ENCODE measurements at places on chromosomes 11 and 22.

GRCh38 chr11:135073870-135074269 is 661.8 kb upstream of the B3GAT1 start:
- H3K27me3 ChIP-seq, result no peaks in the 10 kb centered on the region
- no peak overlapping the region for H3K4me3 ChIP-seq
- H3K36me3 ChIP-seq, result no peaks in the 10 kb centered on the region

- no peaks in the 10 kb centered on the region for H3K36me3 ChIP-seq
- no peak overlapping the region for H3K4me3 ChIP-seq
- peak; percentile 60 for DNase-seq
- no peak overlapping the region for H3K27ac ChIP-seq
- peaks cover 6% of the 10 kb centered on the region for H3K4me1 ChIP-seq
These were observed 1458.6 kb downstream of the BRD1 start for GRCh38 chr22:48368975-48369525.

DNA sequence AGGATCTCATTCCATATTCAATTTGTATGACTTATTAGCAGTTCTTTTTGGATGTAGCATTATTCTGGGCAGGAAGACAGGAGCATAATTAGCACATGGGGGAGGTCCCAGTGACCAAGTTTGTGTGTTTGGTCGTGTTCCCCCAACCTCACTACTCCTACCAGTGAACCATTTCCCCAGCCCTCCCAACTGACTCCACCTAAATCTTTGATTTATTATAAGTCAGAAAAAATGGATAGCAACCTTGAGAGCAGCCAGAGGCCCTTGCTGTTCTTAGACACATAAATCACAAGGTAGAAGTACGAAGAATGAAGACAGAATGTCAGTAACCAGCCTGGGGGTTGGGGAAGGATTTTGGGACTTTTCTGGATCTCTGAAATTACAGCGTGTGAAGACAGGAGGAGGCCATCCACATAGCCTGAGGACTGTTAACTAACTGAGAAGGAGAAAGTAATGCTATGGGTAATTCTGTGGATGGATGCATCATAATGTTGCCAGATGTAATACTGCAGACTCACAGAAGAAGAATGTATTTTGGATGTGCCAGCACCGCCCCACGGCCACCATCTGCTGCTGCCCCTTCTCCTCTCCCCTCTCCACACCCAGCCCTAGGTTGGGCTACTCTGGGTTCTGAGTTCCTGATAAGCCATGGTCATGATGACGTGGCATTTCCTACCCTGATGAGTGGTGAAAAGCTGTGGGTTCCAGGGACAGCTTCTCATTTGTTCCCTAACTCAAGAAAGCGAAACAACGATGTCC is 124.3 kb upstream of the TTC12 start:
- H3K4me1 ChIP-seq, result peaks cover 60% of the 10 kb centered on the region
- no peaks in the 10 kb centered on the region for H3K27me3 ChIP-seq
- no peak overlapping the region for H3K4me3 ChIP-seq
- no peak for DNase-seq
- no peaks in the 10 kb centered on the region for H3K36me3 ChIP-seq

DNA sequence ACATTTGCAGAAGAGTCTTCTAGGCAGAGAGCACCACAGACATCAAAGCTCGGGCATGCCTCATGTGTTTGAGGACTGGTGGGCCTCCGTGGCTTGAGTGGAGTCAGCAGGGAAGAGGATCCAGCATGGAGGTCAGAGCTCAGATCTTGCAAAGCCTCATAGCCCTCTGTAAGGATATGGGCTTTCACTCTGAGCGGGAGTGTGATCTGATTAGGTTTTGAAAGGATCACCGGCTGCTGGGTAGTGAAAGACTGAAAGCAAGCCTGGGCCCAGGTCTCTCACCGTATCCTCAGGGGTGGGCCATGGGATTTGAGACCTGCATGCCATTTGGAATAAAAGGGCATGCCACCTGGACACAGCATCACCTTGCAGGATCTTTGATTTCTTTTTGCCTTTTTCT is 112.7 kb downstream of the TEAD1 start:
- no peaks in the 10 kb centered on the region for H3K27me3 ChIP-seq
- no peaks in the 10 kb centered on the region for H3K4me1 ChIP-seq
- no peaks in the 10 kb centered on the region for H3K36me3 ChIP-seq
- no peak overlapping the region for H3K4me3 ChIP-seq

DNA sequence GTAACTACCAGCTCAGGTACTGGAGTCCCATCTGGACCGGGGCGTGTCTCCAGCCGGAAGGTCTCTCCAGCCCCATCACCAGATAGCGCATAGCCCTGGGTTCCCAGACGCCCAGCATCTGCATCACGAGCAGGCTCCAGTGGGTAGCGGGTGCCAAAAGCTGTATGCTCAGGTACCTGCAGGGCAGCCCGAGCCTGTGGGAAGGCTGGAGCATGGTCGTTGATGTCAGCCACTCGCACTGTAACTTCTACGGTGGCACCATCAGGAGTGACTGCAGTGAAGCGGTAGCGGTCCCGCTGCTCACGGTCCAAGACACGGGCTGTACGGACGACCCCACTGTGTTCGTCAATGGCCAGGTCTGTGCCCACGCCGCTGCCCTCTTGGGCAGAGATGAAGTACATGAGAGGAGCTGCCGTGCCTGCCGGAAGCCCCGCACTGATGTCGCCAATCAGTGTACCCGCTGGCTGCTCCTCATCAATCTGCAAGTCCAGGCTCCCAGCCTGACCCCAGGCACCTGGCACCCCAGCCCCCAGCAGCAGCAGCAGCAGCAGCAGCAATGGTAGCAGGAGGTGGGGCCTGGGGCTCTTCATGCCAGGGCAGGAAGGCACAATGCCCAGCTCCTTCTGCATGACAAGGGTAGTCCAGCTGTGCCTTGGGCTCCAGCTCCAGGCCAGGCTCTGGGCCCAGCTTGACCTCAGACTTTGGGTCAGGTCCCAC is 14.5 kb downstream of the DCHS1 start:
- H3K27ac ChIP-seq, result no peak overlapping the region
- DNase-seq, result no peak
- no peak overlapping the region for H3K4me3 ChIP-seq
- peaks cover 39% of the 10 kb centered on the region for H3K4me1 ChIP-seq

DNA sequence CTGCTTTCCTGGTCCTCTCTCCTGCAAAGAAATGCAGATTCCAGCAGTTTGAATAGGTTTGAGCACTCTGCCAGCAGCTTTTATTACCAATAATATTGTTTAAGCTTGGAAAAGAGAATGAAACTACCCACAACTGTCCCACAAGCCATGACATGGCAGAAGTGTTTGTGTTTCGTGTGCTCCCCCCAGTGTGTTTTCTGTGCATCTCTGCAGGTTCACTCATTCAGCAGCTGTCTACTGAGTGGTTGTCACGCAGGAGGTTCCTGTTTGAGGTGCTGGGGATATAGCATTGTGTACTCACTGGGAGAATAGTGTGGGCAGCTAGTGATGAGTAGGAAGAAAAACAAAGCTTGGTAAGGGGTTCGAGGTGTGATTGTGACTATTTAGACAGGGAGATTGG is 55.3 kb upstream of the SUSD2 start:
- no peaks in the 10 kb centered on the region for H3K36me3 ChIP-seq
- no peaks in the 10 kb centered on the region for H3K4me1 ChIP-seq
- no peak overlapping the region for H3K27ac ChIP-seq
- H3K4me3 ChIP-seq, result no peak overlapping the region

- H3K4me1 ChIP-seq, result no peaks in the 10 kb centered on the region
- no peak overlapping the region for H3K4me3 ChIP-seq
- H3K36me3 ChIP-seq, result no peaks in the 10 kb centered on the region
- DNase-seq, result no peak
These were observed 55.0 kb upstream of the ZBTB44 start for GRCh38 chr11:130369713-130370112.

- no peaks in the 10 kb centered on the region for H3K27me3 ChIP-seq
- no peak overlapping the region for H3K27ac ChIP-seq
- no peaks in the 10 kb centered on the region for H3K36me3 ChIP-seq
- H3K4me1 ChIP-seq, result no peaks in the 10 kb centered on the region
- H3K4me3 ChIP-seq, result no peak overlapping the region
- no peak for DNase-seq
These were observed 132.6 kb downstream of the MIAT start for GRCh38 chr22:26789951-26790350.

DNA sequence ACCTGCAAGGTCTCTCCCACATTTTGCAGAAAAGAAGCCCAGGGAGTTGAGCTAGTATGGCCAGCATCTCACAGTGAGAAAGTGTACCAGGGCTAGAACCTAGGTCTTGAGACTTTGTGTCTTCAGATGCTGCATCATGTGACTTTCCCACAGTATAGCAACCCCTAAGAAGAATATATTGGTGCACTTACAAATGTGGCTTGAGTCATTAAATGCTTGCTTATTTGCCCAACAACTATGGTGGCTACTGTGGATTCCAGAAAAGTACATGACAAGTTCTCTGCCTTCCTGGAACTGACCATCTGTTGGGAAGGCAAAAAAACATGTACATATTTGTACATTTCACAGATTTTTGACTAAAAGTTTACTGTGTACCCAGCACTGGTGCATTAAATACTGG is 55.0 kb downstream of the POLD3 start:
- no peak for DNase-seq
- H3K36me3 ChIP-seq, result no peaks in the 10 kb centered on the region
- H3K27me3 ChIP-seq, result no peaks in the 10 kb centered on the region

DNA sequence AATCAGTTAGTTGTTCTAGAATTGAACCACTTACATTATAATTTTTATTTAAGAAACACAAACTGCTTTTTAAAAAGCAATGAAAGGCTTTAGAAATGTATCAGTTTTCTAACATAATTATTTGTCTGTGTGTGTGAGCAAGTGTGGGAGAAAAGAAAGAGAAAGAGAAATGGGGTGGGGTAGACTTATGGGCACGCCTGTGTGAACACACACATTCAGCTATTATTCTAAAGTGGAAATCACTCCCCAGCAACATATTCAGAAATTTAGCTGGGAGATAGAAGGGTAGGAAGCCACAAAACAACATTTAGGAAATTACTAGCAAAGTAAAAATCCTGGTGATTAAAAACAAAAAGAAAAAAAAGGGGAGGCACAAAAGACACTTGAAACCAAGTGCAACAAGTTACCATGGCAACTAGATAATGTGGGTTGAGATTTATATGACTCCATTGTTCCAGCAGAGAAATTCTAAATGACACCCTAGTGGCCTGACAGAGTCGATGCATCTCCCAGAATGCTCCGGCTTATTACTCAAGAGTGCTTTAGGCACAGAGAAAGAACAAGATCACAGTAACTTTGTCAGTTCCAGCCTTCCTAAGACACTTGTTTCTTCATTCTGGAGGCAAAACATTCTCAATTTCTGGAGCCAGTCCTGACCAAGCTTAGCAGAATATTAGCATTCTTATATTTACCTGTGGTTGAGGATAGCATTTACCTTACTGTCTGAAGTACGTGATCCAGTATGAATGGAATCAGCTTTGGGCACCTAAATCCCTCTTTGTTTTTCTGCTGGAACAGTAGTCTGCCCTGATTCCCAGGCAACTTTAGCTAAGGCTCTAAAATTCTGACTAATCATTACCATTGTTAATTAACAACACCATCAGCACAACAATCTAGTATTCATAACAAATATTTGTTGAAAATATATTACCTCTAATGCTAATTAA is 444.4 kb downstream of the DLG2 start:
- H3K27ac ChIP-seq, result no peak overlapping the region
- H3K36me3 ChIP-seq, result no peaks in the 10 kb centered on the region
- DNase-seq, result no peak
- H3K27me3 ChIP-seq, result no peaks in the 10 kb centered on the region
- H3K4me3 ChIP-seq, result no peak overlapping the region

GRCh38 chr11:19116276-19116970 is 545 bp upstream of the ZDHHC13 start:
- peak overlapping the region; percentile 82 for H3K4me3 ChIP-seq
- DNase-seq, result no peak
- H3K27me3 ChIP-seq, result no peaks in the 10 kb centered on the region
- H3K36me3 ChIP-seq, result no peaks in the 10 kb centered on the region
- peak overlapping the region; percentile 75 for H3K27ac ChIP-seq

- H3K4me3 ChIP-seq, result no peak overlapping the region
- no peaks in the 10 kb centered on the region for H3K36me3 ChIP-seq
- H3K4me1 ChIP-seq, result no peaks in the 10 kb centered on the region
These were observed 5.5 kb upstream of the TMPRSS6 start for GRCh38 chr22:37115032-37115431.

DNA sequence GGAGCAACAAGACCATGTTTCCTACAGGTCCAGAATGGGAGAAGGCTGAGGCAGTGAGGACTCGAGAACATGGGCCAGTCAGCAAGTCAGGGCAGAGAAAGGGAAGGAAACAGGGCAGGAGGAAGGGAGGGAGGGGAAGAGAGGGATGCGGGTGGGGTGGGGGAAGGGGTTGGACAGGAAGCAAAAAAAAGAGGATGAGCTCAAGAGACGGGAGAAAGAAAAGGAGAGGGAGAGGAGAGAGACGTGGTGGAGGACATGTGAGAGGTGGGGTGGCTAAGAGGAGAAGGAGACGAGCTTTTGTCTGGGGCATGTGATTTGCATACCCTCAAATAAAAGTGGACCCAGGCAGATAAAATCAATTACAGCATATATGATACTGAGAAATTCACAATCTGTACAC is 389.5 kb upstream of the B3GAT1 start:
- H3K4me3 ChIP-seq, result no peak overlapping the region
- no peak for DNase-seq
- H3K36me3 ChIP-seq, result no peaks in the 10 kb centered on the region
- H3K27me3 ChIP-seq, result no peaks in the 10 kb centered on the region

GRCh38 chr11:48167380-48167779 is 49.2 kb upstream of the OR4B1 start:
- no peaks in the 10 kb centered on the region for H3K36me3 ChIP-seq
- no peaks in the 10 kb centered on the region for H3K27me3 ChIP-seq
- no peak for DNase-seq
- no peak overlapping the region for H3K27ac ChIP-seq
- H3K4me1 ChIP-seq, result peaks cover 21% of the 10 kb centered on the region

- no peak for DNase-seq
- H3K4me3 ChIP-seq, result peak overlapping the region; percentile 8
- H3K27me3 ChIP-seq, result no peaks in the 10 kb centered on the region
- H3K4me1 ChIP-seq, result peaks cover 74% of the 10 kb centered on the region
- peak overlapping the region; percentile 25 for H3K27ac ChIP-seq
These were observed 4.0 kb downstream of the STIM1 start for GRCh38 chr11:3859373-3859881.

- no peak for DNase-seq
- H3K4me3 ChIP-seq, result no peak overlapping the region
- peaks cover 46% of the 10 kb centered on the region for H3K4me1 ChIP-seq
- no peaks in the 10 kb centered on the region for H3K27me3 ChIP-seq
These were observed 18.1 kb upstream of the CDKN1C start for GRCh38 chr11:2903672-2904011.

DNA sequence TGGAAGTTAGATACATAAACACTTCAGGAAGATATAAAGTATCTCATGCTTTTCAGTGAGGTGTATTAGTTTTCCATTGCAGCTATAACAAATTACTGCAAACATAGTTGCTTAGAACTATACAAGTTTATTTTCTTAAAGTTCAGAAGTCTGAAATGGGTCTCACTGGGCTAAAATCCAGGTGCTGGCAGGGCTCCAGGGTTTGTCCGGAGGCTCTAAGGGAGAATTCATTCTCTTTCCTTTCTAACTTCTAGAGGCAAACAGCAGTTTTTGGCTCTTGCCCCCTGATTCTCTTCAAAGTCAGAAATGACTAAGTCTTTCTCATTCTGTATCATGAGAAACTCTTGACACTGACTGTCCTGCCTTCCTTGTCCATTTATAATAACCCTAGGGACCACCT is 138.8 kb downstream of the AASDHPPT start:
- no peaks in the 10 kb centered on the region for H3K4me1 ChIP-seq
- no peak for DNase-seq
- no peak overlapping the region for H3K4me3 ChIP-seq
- H3K27ac ChIP-seq, result no peak overlapping the region
- H3K36me3 ChIP-seq, result no peaks in the 10 kb centered on the region
- H3K27me3 ChIP-seq, result no peaks in the 10 kb centered on the region
